ENCODE measurements at places on chromosomes 6 and 20.

DNA sequence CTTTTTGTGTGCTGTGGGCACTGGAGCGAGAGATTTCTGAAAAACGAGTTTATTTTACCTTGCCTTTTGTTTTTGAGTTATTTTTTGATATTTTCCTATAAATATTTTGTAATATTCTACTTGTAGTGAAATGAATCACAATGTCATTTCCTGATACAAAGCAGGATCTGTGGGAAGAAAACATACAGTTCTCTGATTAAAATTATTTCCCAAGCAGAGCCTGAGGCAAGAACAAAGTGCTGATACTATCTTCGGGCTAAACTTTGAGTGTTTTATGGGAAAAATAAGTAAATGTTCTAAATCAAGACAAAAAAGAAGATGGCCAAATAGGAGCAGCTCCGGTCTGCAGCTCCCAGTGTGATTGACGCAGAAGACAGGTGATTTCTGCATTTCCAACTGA is 33.7 kb upstream of the ELOVL5 start:
- no peak for DNase-seq

GRCh38 chr6:116579143-116579542 is 7.8 kb downstream of the RWDD1 start:
- DNase-seq, result no peak

- DNase-seq, result no peak
Observed at GRCh38 chr6:87922196-87922946, 125.3 kb upstream of the SPACA1 start.

DNA sequence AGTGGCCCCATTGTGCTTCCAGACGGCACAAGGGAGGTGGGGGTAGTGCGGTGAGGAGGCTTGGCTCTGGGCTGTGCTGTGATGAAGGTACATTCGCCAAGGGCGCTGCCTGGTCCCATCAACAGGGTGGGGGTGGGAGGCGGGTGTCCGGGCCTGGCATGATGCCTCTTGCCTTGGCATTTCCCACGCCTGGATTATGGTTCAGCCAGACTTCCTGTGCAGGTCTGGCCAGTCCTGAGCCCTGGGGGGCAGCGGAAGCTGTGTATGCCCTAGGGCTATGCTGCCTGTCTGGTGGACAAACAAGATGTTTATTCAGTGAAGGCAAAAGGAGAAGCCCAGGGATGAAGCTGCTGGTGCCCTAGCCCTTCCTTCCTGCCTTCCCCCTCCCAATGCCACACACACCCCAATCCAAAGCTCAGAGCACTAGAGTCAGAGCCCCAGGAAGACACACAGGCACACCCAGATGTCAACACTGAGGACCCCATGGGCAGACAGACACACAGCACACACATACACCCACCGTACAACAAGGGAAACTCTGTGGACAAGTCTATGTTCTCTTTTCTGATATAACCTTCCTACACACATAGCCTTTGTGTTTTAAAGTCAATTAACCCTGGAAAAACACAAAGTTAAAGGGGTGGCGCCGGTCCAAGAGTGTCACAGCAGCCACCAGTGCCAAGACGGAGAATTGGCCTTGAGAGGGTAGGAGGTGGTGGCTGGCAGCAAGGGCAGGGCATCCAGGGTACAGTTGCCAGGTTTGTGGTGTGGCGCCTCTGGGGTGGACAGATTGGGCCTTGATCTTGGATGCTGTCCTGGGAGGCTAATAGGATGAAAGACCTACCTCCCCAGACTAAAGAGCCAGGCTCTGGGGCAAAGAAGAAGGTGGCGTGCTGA is 54.7 kb upstream of the SAYSD1 start:
- DNase-seq, result no peak

- no peak for DNase-seq
Observed at GRCh38 chr20:18808712-18809111, 4.9 kb upstream of the SCP2D1 start.

DNA sequence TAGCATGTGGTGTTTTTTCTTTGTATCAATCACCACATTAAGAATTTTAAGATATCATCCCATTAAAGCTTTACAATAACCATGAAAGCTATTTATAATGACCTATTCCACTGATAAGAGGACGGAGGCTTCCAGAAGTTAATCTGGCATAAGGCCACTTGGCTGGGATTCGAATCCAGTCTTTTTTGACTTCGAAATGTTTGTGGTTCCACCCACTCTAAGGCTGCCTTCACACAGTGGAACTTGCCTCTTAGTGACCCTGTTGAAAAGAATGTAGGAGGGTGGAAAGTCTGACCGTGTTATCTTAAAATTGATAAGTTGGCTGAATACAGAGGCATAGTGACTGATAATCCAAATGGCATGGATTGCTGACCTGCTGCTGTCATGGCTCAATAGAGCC is 959.7 kb downstream of the KIF16B start:
- no peak for DNase-seq

- DNase-seq, result no peak
Observed at GRCh38 chr20:37256286-37256685, 5.3 kb downstream of the GHRH start.

- no peak for DNase-seq
Observed at GRCh38 chr6:142302421-142303175, 791 bp downstream of the ADGRG6 start.

- DNase-seq, result no peak
Observed at GRCh38 chr20:14245368-14245970, 91.9 kb downstream of the FLRT3 start.

- DNase-seq, result no peak
Observed at GRCh38 chr6:130473886-130474285, 108.1 kb downstream of the TMEM200A start.

- no peak for DNase-seq
Observed at GRCh38 chr6:32402812-32403211, 4.2 kb downstream of the BTNL2 start.

GRCh38 chr20:12570371-12570770 is 438.4 kb upstream of the SPTLC3 start:
- no peak for DNase-seq

- DNase-seq, result no peak
Observed at GRCh38 chr20:32592022-32592421, 6.9 kb upstream of the NOL4L start.

- no peak for DNase-seq
Observed at GRCh38 chr6:166958926-166959861, 2.8 kb upstream of the RNASET2 start.

DNA sequence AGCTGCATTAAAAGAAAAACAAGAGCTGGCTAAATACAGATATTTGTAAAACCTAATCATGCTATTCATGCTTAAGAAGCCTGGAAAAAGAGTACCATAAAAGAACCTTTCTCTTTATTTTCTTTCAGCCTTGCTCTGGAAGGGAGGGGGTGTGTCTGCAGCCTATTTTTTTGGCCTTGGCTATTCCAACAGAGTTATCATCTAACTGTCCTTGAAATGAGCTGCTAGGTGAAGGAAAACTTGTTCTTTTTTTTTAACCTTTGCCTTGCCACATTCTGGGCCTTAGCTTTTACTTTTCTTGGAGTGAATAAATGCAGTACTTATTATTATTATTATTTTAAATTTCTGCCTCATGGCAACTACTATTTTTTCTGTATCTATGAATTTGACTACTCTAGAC is 224.9 kb upstream of the SYNCRIP start:
- no peak for DNase-seq

- no peak for DNase-seq
Observed at GRCh38 chr6:146813554-146813953, 214.8 kb downstream of the ADGB start.

GRCh38 chr6:138239774-138240173 is 21.5 kb upstream of the PBOV1 start:
- DNase-seq, result no peak

- no peak for DNase-seq
Observed at GRCh38 chr6:24699521-24700359, 19.2 kb downstream of the C6orf62 start.
